AG08396 (cell line): ENCODE measurements at places on chromosomes 2 and 18.

DNA sequence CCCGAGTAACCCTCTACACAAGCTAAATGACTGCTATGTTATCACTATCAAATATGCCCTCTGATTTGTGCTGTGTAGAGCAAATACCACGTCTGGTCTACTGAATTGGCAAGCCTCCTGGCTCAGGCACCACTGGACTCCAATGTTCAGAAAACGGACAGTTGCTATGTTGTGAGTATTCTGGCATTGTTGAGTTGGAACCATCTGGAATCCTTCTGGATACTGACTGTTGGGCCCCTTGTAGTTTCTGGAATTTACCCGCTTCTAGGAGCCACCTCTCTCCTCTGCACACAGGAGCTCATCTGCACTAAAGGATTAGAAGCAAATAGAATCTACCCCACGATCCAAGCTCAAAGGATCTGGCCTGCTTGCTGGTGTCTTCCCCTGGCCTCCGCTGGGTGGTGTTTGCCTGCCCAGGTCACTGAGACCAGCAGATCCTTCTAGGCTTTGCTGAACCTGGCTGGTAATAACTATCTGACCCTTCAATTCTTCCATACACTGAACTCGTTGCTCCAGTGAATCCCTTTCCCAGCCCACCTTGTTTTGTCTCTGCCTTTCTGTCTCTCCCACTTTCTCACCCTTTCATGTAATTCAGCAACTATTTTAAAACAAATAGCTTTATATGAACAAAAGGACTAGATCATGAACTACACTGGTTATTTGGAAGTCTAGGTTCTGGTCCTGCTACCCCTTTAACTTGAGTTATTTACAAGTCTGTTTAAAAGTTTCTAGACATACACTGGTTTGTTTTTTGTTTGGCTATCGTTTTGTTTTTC, 2.1 kb upstream of the HAAO start:
- DNase-seq: peak; percentile 59

- peak; percentile 43 for DNase-seq
These were observed 35.4 kb upstream of the COL6A3 start for GRCh38 chr2:237449193-237449881.

DNA sequence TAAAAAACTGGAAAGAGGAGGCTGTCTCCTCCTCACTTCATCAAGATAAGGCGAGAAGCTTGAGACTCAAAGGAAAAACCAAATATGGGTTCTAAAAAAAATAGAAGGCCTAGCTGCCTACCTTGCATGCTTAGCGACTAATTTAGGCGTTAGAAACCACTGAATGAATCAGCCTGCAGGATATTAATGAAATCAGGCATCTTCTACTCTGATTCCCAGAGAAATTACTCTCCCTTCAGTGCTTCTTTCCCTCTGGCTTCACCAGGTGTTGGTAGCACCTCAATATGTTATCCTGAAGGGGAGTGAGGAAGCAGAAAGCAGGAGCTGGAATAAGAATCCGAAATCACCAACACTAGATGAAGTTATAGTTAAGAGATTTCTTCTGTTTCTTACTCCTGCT, 749.8 kb upstream of the NRXN1 start:
- DNase-seq: no peak

DNA sequence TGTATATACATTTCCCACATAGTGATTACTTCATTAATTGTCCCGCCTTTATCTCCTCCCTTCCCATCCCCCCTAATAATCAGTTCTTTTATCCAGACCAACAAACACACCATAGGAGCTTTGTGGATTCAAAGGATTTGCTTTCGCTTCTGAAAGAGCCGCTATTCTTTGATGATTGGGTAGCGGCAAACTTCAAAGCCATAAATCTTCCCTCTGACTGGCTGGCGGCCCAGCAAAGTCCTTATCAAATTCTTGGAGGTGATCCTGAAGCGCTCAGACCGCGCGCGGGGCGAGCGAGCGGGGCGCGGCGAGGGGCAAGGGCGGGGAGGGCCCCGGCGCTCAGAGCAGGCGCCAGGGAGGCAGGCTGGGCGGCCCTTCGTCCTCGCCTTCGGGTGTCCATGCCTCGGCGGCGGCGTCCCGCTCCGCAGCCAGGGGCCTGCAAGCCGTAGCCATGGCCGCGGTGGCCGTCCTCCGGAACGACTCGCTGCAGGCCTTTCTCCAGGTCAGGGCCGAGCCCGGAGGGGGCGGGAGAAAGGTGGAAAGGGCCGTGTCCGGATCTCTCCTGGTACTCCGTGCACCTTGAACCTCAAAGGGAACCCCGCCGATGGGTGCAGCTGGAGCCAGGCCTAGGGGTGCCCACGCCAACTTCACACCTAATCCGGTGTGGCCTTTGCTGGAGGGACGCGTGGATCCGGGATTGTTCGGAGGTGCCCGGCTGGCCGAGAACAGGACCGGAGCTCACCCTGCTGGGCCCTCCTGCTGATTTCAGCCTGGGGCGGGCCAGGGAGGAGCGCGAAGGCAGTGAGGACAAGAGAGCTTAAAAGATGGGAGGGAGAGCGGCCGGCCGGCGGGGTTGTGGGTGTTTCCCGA, at the start of gene SP5:
Gene SP5, plus strand, starts transcription at position 276 of the 870 bp plus-strand sequence. Its CDS starts 176 bp downstream, at position 452.
- DNase-seq: peak; percentile 66

DNA sequence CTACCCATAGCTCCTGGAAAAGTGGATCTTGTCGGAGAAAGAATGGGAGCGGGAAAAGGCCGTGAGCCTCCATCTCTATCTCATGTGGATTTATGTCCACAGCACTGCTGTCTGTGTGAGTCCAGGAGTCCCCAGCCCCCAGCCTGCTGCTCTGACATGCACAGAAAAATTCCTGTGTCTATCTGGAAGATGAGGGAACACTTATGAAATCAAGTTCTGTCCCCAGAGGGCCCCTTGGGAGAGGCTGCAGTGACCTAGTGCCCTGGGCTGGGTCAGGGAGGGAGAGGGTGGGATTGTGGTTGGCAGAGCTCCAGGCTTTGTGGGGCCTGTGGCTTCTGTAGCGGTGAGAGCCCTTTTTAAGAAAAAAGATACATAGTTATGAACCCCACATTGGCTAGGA, 37.6 kb downstream of the HJURP start:
- no peak for DNase-seq

- no peak for DNase-seq
These were observed 317.7 kb downstream of the LPIN1 start for GRCh38 chr2:12064153-12064552.

DNA sequence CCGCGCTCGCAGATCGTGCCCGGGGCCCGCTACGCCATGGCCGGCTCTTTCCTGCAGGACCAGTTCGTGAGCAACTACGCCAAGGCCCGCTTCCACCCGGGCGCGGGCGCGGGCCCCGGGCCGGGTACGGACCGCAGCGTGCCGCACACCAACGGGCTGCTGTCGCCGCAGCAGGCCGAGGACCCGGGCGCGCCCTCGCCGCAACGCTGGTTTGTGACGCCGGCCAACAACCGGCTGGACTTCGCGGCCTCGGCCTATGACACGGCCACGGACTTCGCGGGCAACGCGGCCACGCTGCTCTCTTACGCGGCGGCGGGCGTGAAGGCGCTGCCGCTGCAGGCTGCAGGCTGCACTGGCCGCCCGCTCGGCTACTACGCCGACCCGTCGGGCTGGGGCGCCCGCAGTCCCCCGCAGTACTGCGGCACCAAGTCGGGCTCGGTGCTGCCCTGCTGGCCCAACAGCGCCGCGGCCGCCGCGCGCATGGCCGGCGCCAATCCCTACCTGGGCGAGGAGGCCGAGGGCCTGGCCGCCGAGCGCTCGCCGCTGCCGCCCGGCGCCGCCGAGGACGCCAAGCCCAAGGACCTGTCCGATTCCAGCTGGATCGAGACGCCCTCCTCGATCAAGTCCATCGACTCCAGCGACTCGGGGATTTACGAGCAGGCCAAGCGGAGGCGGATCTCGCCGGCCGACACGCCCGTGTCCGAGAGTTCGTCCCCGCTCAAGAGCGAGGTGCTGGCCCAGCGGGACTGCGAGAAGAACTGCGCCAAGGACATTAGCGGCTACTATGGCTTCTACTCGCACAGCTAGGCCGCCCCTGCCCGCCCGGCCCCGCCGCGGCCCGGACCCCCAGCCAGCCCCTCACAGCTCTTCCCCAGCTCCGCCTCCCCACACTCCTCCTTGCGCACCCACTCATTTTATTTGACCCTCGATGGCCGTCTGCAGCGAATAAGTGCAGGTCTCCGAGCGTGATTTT, 7.6 kb downstream of the TBR1 start:
- DNase-seq: no peak

DNA sequence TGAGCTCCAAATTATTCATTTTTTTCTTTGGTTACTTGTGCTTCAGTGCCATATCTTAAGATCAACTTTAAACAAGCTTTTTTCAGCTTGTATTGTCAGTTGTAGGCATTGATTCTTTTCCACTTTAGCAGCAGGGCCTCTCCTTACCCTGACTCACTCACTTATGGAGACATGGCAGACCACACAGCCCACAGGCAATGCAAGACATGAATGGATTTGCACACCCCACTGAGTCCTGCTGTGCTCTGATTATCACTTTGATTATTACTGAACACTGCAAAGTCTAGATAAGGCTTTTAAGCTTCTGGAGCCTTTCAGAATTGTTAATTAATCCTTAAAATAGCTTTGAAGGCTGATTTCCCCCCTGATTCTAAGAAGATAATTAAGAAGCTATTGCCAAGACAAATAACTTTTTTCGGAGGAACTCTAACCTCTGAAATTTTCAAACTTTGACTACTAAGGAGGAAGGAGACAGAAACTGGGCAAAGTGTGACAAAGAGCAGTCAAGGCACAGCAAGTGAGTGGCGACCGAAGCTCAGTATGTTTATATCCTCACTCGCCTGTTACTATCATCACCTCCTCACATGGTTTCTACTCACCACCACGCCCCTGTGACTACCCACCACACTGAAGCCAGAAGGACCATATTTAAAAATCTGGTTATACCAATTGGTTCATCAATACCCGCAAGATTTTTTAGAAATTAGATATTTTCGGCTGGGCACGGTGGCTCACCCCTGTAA, 43.3 kb downstream of the CACNB4 start:
- no peak for DNase-seq

GRCh38 chr2:120313695-120314615, 32.0 kb upstream of the INHBB start:
- no peak for DNase-seq

DNA sequence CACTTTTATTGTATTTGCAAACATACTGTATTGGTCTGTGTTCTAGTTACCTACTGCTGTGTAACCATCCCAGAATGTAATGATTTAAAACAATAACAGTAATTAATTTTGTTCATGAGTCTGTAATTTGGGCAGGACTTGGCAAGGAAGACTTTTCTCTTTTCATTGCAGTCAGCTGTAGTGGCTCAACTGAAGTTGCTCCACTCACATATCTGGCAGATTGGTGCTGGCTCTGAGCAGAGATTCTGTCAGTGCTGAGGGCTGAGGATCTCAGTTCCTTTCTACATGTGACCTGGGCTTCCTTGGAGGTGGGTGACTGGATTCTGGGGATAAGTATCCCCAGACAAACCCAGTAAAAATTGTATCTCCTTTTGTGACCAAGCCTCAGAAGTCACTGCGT, 26.6 kb downstream of the PTPN4 start:
- no peak for DNase-seq

- no peak for DNase-seq
These were observed 143.1 kb downstream of the GRB14 start for GRCh38 chr2:164478205-164478604.

- no peak for DNase-seq
These were observed 89.6 kb downstream of the ACAA2 start for GRCh38 chr18:49723648-49724180.

DNA sequence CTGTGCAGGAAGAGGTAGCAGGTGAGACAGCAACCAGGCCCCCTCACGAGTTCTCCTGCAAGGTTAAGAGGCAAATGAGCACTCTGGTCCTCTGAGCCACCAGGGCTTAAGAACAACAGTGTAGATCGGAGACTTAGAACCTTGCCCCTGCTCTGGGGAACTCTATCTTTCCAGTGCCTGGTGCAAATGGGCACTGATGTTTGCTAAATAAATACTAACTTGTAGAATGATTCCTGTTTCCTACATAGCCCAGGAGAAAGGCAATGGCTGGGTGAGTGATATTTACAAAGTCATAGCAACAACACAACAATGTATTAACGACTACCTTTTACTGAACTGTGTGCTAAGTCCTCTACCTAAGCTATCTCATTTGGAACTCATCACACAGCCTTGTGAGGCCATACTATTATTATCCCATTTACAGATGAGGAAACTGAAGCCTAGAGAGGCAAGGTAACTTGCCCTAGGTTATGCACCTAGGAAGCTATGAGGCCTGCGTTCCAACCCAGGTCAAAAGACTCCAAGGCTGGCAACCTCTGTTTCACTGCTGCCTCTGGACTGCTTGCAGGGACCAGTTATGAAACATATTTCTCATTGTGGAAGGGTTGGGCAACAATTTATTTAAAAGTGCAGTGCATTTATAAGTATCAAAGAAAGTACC, 4.3 kb downstream of the ATP8B1 start:
- DNase-seq: no peak

DNA sequence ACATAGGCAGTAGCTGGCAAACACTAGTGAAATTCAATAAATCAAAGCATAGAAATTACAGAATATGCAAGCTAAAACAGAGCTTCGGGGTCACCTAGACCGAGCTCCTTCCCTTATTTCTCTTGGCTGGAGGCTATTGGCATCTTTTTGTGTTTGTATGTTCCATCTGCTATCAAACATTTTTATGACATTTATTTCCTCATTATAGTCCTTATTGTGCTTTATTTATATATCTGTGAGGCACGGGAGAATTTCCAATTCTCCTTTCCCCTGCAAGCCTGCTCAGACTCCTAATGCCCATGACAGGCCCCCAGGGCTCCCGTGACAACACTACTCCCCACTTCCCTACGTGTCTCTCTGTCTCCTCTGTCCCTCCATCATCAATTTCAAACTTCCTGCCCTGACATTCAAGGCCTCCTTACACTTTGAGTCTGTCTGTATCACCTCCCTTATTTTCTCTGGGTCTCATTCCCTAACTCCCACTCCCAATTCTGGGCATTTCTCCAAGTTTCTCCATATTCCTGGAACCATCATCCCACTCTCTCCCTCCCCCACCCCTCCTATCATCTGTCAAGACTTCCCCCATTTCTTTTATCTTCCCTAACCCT, 316.9 kb downstream of the OSR1 start:
- DNase-seq: no peak

GRCh38 chr2:158729873-158730620, 65.1 kb upstream of the DAPL1 start:
- no peak for DNase-seq
